ENCODE measurements at places on chromosomes 7 and 10. TPM values are rescaled to one million over a fixed set of nuclear protein-coding genes. Genes with fewer than 3 reads are reported as not detected.

- peaks cover 3% of the 10 kb centered on the region for H3K27me3 ChIP-seq
- H3K36me3 ChIP-seq, result no peaks in the 10 kb centered on the region
- H3K4me1 ChIP-seq, result peaks cover 38% of the 10 kb centered on the region
- peak overlapping the region; percentile 96 for H3K27ac ChIP-seq
Observed at GRCh38 chr10:124917428-124918190, 24.3 kb upstream of the ZRANB1 start.

GRCh38 chr7:24943096-24943948, 36.7 kb downstream of the OSBPL3 start:
- no peak for DNase-seq
- no peak overlapping the region for H3K4me3 ChIP-seq
- no peak overlapping the region for H3K27ac ChIP-seq
- H3K4me1 ChIP-seq, result peaks cover 20% of the 10 kb centered on the region

DNA sequence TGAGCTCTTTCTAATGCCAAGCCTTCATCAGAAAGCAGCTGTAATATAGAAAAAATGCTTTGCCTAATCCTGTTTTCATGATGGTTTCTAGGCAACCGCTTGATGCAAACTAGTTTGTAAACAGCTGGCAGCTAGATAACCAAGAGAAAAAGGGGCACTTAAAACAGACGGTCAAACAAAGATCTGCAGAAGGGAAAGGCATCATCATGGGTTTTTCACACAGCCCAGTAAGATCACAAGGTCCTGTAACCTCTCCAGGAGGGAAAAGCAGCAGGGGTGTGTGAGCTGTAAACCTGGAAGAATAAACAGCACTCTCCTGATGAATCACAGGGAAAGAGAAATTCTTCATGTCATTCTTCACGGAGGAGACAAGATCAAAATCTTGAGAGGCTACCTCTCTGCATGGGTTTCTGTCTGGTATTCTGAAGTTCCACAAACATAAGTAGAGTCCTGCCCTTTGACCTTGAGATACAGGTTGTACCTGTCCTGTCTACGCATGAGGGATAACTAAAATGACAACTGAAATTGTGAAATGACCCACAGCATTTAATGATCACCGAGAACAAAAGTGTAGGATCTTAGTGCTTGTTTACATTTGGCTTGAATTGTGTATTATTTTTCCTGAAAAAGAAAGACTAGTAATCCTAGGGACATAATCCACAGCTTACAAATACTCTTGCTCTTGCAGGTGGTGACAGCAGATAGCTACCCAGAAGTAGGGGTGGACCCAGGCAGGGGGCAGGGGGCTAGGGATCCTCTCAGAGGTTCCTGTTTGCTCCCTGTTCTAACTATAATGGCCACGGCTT, 48.0 kb downstream of the CREB3L2 start:
- DNase-seq, result no peak
- no peak overlapping the region for H3K4me3 ChIP-seq
- H3K27me3 ChIP-seq, result no peaks in the 10 kb centered on the region
- peaks cover 12% of the 10 kb centered on the region for H3K36me3 ChIP-seq

STRA8 gene
- not detected for polyA plus RNA-seq

PARD3 gene
- polyA plus RNA-seq, result 0.36 TPM

DNA sequence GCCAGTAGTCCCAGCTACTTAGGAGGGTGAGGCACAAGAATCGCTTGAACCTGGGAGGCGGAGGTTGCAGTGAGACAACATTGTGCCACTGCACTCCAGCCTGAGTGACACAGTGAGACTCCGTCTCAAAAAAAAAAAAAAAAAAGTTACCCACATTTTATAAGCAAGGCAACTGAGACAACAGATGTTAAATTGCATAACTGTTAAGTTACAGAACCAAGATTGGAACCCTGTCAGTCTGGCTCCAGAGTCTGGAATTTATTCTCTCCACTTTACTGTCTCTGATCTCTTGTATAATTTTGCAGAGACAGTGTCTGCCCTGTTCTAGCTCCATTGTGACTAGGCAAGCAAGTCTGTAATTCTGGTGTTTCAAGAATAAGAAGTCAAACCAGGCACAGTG, 6.2 kb upstream of the ITGB1 start:
- H3K27me3 ChIP-seq, result no peaks in the 10 kb centered on the region
- H3K4me3 ChIP-seq, result no peak overlapping the region
- no peaks in the 10 kb centered on the region for H3K36me3 ChIP-seq
- peaks cover 16% of the 10 kb centered on the region for H3K4me1 ChIP-seq

DNA sequence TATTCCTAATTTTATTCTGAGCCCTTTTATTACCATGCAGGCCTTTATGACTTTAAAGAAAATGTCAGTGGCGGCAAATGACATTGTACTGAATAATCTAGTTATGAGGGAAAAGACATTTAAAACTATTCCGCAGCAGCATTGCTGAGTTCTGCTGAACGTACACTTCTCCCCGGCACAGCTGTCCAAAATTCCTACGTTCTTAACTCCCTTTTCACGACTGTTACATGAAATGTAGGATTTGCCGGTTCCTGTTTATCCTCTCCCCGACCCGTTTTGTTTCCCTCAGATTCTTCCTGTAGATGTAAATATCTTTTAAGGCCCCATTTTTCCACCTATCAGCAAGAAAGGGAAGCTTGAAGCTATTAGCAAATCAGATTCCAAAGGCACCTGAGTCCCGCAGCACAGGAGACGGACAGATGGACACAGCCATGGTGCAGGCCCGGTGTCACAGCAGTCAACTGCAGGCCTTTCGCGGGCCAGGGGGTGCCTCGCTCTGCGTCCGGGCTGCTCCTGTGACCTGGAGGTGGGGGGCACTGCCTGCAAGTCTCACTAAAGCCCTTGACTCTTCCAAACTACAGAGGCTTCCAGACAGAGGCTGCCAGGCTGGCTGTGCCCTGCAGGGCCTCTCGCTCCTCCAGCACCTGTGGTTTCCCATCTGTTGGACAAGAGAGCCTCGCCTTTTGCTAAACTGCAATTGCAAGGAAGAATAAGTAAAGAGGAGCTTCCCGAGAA, 485.0 kb upstream of the MGMT start:
- H3K27me3 ChIP-seq, result no peaks in the 10 kb centered on the region
- no peaks in the 10 kb centered on the region for H3K4me1 ChIP-seq
- no peak overlapping the region for H3K4me3 ChIP-seq
- H3K27ac ChIP-seq, result no peak overlapping the region

- H3K36me3 ChIP-seq, result no peaks in the 10 kb centered on the region
- H3K27ac ChIP-seq, result no peak overlapping the region
- no peak overlapping the region for H3K4me3 ChIP-seq
Observed at GRCh38 chr7:142689439-142690120, 59.7 kb upstream of the PRSS1 start.

Data from naive B cell (primary cell).